ENCODE measurements at places on chromosomes 16 and 17. TPM values are rescaled to one million over a fixed set of nuclear protein-coding genes. Genes with fewer than 3 reads are reported as not detected.
A peak's percentile ranks its signal among the peaks of the same experiment; 100 is the strongest.

The ZNF469 gene
- total RNA-seq: 0.96 TPM

GRCh38 chr16:57755726-57756423 is 20.3 kb downstream of the KATNB1 start:
- DNase-seq: no peak

GRCh38 chr17:73911726-73912372 is 267.6 kb upstream of the SDK2 start:
- no peak for DNase-seq

The ABCA10 gene
- total RNA-seq: 10.5 TPM

- DNase-seq: no peak
Observed at GRCh38 chr17:20721171-20721570, 141.6 kb downstream of the CDRT15L2 start.

The PDP2 gene
- total RNA-seq: 19.7 TPM

DNA sequence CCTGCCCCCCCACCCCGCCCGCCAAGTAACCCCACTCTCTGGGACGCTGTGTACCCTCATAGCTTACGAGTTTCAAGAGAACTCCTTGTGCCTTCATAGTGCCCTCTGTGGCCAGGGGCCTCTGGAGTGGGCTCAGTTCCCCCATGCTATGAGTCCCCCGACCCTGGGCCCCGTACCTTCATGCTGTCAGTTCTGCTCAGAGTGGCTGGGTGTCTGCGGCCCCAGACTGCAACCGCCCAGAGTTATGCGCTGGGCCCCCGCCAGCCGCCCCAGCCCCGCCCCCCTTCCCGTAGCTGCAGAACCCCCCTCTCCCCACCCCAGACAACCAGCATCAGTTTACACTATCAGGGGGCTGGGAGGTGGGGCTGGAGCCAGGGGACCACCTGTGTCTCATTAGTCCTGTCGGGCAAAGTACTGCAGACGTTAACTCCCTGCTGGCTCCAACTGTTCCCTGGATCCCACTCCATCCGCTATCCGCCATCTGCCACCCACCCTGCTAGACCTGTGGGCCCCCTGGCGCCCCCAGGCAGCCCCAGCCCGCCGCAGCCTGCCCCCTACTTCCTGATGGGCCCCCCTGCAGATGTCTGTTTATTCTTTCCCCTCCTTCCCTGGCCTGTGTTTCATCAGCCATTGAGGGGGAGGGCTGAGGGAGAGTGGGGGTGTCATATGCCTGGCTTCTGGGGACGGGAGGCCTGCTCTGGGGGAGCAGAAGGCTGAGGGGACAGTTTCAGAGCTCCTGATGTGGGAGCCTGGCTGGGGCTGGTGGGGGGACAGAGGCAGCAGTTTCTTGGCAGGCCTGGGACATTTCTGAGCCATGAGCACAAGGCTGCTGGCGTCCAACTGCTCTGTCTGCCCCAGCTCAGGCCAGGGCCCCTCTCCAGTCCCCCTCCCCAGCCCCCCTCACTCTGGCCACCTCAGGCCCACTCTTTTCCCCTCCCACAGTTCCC is at the start of gene MFAP4:
MFAP4 (minus strand) TSS at position 217 of the 947 bp plus-strand sequence; CDS start at position 182, 35 bp downstream.
- DNase-seq: peak; percentile 68

GRCh38 chr16:30923554-30924075 is at the start of gene FBXL19:
Gene FBXL19 (plus strand): TSS chr16:30923572. CDS start chr16:30925755, 2,183 bp downstream.
- DNase-seq: peak; percentile 39

The RAB11FIP4 gene
- total RNA-seq: 21.1 TPM

The SCNN1G gene
- 5.9 TPM for total RNA-seq

- DNase-seq: no peak
Observed at GRCh38 chr17:44981221-44981968, 13.3 kb upstream of the C1QL1 start.

DNA sequence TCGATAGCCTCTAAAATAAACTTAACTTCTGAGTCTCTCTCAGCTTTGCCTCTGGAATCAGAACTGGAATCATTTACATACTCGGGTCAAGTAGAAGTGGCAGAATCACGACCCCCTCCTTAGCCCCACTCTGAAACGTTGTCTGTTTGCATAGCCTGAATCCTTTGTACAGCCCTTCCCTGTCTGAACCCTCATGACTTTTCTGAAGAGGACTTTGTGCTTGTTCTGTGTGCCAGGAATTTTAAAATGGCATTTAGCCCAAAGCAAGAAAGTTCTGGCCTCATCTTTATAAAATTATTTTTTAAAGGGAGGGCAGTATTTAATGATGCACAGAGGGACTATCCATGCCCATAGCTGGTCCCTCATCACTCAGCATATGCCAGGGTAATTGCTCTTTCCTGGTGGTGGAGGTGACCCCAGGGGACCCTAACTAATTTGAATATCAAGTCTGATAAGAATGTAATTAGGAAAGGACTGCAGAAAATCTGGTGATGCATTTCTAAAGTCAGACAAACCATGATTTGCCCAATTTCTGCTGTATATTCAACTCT is 342.7 kb upstream of the TNRC6C start:
- DNase-seq: no peak

The TEX14 gene
- 0.11 TPM for total RNA-seq

- no peak for DNase-seq
Observed at GRCh38 chr17:30351735-30352134, 17.9 kb upstream of the TMIGD1 start.

DNA sequence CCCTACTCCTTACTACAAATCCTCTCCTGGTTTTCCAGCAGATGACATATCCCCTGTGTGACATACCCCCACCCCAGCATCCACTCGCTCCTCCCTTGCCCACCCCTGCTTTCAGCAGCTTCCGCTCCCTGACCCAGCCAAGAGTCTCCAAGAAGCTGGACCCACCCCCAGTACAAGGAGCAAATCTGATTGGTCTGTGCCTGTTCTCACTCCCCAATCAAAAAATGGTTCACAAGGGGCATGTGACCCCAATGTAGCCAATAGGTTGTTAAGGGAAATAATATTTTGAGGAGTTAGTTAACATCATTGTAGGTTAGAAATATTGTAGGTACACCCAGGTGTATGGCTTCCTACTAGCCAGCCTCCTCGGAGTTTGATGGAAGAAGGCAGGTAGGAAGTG is 70.1 kb downstream of the GP2 start:
- no peak for DNase-seq

DNA sequence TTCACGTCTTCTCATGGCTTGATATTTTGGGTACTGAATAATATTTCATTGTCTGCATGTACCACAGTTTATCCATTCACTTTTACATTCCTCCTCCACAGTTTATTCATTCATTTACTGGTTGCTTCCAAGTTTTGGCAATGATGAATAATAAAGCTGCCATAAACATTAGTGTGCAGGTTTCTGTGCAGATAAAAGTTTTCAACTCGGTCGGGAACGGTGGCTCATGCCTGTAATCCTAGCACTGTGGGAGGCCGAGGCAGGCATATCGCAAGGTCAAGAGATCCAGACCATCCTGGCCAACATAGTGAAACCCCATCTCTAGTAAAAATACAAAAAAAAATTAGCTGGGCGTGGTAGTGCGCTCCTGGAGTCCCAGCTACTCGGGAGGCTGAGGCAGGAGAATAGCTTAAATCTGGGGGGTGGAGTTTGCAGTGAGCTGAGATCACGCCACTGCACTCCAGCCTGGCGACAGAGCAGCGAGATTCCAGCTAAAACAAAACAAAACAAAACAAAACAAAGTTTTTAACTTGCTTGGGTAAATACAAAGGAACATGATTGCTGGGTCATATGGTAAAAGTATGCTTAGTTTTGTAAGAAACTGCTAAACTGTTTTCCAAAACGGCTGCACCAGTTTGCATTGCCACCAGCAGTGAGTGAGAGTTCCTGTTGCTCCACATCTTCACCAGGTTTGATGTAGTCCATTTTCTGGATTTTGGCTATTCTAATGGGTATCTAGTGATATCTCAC is 89.5 kb downstream of the WWP2 start:
- no peak for DNase-seq

- DNase-seq: no peak
Observed at GRCh38 chr17:49521471-49522356, 26.6 kb downstream of the NGFR start.

DNA sequence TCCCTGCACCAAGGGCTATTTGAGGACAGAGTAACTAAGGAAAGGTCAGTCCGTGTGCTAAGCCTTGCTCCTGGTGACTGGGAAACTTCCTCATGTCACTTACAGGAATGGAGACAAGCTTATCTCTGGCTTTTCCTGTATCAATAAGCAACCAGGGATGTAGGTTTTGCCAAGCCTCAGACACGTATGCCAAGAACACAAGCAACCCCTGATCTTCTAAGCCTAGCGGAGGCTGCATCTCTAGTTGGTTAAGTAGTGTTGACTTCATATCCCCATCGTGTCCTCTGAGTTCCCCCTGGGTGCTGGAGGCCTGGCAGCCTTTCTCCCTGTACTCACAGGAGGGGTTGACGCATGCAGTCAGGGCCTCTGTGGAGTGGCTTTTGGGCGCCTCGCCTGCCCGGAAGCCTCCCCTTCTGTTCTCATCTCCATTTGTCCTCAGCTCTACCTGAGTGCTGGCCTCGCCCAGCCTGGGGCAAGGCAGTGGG is 1.4 kb upstream of the C1QTNF1 start:
- DNase-seq: no peak

The MMP28 gene
- total RNA-seq: 28.6 TPM

The XYLT2 gene
- 33.4 TPM for total RNA-seq

DNA sequence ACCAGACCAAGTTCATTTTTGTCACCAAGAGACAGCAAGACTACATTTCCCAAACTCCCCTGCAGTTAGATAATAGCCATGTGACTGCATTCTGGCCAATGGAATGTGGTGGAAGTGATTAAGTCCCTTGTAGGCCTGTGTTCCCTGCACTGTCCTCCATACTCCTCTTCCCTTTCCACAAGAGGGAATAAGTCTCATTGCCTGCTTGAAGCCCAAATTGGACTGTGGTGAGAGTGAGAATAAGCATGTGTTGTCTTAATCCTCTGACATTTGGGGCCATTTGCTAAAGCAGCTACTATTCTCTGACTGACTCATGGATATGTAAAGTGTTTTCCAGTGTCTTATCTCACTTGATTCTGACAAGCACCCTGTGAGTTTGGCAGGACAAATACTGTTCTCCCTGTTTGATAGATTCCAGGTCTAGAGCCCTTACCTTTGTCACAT is 20.7 kb downstream of the PIK3R6 start:
- DNase-seq: no peak

GRCh38 chr17:33073416-33073815 is 81.8 kb downstream of the SPACA3 start:
- no peak for DNase-seq

DNA sequence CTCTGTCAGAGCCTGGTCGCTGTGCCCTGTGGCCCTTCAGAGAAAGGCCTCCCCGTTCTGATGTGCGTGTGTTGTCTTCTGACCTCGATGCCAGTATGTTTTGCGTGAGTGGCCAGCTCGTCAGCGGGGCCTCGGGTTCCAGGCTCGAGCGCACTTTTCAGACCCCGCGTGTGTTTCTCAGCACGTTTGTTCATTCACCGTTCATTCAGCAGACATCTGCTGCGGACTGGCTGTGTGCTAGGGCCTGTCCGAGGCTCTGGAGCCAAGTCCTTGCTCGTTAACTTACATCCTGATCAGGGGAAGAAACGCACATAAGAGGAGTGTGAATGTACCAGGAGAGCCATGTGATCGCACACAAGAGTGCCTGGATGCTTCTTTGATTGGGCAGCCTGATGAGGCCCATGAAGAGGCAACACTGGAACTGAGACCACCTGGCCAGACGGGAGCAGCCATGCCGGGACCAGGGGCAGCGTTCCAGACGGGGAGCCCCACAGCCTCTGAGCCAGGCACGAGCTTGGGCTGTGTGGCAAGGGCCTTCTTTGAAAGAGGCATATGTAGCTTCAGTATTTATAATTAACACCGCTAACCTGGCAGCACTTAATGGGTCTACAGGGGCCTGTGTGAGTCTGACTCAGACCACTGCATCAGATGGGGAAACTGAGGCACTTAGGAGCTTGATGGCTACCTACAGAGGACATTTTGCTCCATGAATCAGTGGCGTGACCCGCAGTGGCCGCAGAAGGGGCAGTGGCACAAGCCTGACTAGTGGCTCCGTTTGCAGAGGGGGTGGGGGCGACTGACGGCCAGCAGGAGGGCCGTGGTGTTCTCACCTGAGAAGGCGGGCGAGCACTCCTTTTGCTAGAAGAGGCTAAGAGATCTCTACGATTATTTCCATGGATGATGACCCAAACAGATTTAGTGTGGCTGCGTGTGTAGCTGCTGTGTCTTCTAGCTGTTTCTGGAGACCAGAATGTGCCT is 187.9 kb upstream of the CHMP6 start:
- no peak for DNase-seq

- DNase-seq: no peak
Observed at GRCh38 chr16:66299349-66299748, 67.1 kb upstream of the CDH5 start.

DNA sequence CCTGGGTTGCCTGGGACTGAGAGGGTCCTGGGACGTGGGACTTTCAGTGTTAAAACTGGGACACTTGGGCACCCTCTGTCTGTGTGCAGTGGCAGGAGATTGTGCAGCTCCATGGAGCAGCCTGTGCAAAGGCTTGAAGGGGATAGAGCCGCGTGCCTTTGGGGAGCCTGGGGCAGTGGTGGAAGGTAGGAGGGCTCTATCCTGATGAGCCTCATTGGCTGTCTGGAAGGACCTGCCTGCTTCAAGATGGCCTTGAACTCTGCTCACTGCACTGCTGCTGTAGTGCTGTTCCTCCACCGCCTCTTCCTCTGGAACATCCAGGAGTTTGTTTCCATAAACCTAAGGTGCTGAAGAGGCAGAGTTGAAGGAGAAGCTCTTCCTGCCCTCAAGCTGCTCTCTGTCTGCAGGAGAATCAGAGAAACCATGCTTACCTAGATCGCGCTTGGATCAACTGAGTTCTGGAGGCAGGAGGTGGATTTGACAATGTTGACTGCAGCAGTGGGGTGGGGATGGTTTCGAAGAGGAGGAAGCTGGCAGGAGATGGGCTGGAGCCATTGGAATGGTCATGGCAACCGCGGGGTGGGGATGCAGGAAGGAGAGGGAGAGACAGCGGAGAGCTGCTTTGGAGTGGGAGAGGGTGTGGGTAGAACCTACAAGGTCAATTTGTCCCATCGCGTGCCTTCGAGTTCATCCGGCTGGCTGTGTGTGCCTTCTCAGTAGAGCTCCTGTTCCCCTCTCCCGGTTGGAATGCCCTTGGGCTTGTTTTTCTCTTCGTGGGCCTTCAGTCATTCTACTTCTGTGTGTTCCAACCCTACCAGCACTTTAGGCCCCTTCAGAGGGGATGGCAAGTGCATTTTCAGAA is 3.7 kb downstream of the RMI2 start:
- no peak for DNase-seq
